ENCODE measurements at places on chromosomes 3 and 15. TPM values are rescaled to one million over a fixed set of nuclear protein-coding genes. Genes with fewer than 3 reads are reported as not detected.

SSR3 gene
- total RNA-seq = 128 TPM

DNA sequence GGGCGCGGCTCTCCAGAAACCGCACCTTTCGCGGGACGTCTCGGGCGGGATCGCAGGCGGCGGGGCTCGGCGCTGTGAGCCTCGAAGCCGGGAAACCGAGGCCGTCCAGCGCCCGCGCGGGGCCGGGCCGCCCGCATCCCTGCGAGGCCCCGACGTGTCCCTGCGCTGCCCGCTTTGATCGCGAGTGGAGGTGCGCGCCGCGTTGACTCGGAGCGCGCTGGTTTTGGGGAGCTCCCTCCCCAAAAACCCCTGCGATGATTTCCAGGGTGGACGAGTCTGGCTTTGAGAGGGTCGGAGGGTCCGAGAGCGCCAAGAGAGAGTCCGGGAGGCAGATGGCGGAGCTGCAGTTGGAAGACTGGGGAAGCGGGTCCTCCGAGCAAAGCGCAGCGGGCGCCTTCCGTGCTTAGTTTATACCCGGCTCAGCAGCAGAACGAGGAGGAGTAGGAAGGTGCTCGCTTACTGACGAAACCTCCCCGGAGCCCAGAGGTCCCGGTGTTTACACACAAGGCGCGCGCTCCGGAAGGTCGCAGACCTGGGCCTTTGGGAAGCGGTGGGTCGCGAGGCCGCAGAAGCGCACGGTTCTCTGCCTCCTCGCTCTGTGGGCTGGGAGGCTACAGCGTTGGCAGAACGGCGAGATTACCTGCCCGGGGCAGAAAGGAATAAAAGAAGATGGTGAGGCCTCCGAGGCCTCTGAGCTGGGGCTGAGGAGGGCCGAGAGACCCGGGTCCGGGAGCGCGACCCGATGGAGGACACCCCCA lies 687 bp downstream of the ALDH1A3 start:
- no peak for DNase-seq

GRCh38 chr15:70271422-70272088 lies 173.8 kb upstream of the TLE3 start:
- DNase-seq = no peak

MLF1 gene
- 17.7 TPM for total RNA-seq

- peak; percentile 45 for DNase-seq
Measured at GRCh38 chr15:82021992-82022391, 23.8 kb downstream of the MEX3B start.

- no peak for DNase-seq
Measured at GRCh38 chr15:81887912-81888311, 157.9 kb downstream of the MEX3B start.

DNA sequence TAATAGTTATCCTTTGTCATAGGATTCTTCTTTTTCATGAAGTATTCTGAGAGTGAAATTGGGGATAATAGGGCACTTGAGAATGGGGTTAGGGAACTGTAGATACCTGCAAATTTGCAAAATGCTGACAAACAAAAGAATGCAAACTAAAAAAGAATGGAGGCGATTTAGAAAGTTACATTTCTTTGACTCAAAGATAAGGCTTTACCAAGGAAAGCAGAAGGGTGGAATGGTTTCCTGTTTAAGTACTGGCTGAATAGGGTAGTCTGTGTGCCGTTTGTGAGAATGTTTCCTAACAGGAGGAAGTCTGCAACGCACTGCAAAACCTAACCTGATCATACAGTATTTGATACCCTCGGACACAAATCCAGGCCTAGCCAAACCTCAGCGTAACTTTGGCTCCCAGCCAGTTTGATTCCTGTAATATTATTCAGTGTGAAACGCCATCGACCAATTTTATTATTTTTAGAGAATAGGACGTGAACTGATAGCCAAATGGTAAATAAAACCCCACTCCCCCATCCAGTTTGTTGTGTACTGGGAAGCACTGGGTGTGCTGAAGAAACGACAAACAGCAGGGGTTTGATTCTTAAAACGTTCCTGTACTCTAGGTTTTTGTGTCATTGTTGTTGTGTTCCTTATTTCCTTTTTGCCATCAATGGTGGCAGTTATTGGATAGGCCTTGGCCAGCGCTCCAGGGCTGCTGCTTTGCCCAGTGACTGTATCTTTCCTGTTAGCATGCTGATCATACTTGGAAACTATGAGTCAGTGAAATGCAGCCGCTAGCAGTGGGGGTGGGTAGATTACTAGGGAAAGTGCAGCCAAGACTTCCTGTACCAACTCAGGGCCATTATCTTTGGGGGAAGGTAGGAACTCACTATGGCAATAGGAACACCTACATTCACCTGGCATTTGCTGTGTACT lies 148.0 kb upstream of the TBL1XR1 start:
- peak; percentile 80 for DNase-seq

GRCh38 chr3:150411976-150412375 lies 3.9 kb downstream of the TSC22D2 start:
- no peak for DNase-seq

GRCh38 chr3:78913711-78914110 lies 854.1 kb downstream of the ROBO1 start:
- no peak for DNase-seq

DNA sequence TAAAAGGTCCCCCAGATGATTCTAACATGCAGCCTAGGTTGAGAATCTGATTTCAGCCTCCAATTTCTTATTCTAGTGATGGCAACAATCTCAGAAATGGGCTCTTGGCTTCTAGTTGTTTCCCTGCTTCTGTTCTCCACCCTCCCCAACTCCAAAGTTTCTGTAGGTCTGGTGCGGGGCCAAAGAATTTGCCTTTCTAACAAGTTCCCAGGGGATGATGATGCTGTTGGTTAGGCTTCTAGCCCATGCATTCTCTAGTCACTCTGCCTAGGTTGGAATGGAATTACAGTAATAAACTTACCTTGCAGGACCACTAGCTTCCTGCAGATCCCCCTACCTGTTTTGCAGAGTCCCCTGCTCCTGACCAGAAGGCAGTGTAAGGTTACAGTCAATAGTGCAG lies 103.2 kb upstream of the PPP2R3A start:
- no peak for DNase-seq

FGD5 gene
- 25.7 TPM for total RNA-seq

Measured in urinary bladder (tissue), 4 donors.